ENCODE measurements at places on chromosomes 13 and 19.

- no peak for DNase-seq
Observed at GRCh38 chr19:35318679-35319448, 10.1 kb upstream of the CD22 start.

DNA sequence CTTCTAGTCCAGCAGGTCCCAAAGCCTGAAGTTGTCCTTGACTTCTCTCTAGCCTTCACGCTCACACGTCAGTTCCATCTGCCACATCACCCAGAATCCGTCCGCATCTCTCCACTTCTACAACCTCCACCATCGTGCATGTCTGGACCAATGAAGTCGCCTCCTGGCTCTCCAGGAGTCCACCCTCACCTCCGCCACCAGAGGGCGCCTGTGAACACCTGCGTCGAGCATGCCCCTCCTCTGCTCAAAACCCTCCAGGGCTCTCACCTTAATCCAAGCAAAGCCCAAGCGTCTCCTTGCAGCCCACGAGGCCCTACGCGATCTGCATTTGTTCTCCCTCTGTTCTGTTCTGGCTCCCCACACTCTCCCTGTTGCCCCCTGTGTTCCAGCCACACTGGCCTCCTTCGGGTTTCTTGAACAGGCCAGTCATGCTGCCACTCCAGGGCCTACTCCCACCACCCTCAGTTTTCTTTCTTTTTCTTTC, 3.7 kb downstream of the USHBP1 start:
- DNase-seq: peak; percentile 93

DNA sequence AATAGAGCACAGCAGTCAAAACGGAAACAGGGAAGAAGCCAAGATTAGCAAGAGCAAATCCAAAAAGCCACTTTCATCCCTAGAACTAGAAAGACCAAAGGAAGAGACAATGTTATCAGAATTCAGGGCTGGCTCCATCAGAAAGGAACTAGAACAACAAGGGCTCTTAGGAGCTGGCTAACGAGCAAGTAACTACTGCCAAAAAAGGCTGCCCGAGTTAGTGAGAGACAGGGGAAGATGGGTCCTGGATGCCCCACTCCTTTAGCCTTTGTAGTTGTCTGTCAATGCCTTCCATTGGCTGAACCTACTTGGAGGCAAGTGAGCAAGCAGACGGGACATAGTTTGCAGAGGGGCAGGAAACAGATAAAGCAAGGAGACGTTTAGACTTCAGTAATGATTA, 240.4 kb downstream of the KLF12 start:
- DNase-seq: no peak

- DNase-seq: no peak
Observed at GRCh38 chr13:20053016-20053415, 94.5 kb downstream of the ZMYM2 start.

DNA sequence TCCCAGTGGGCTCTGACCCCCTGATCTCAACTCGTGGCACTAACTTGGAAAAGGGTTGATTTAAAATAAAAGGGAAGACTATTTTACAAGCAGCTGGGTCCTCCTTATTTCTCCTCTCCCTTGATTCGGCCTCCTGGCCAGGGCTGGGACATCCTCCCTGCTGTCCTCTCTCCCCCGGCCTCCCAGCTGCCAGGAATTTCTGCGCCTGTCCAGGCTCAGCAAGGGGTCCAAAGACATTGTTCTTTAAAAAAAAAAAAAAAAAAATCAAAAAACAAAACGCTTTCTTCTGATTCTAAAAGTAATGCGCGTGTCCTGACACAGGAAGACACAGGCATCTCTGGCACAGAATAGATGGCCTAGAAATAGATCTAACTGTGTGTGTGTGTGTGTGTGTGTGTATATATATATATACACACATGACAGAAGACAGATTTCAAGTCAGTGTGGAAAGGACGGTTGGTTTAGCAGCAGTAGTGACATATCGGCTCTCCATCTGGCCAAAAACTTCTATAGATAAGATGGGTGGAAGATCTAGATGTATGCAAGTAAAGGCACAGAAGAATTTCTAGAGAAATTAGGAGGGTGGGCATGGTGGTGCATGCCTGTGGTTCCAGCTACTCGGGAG, 12.3 kb upstream of the LENG8 start:
- no peak for DNase-seq

- no peak for DNase-seq
Observed at GRCh38 chr19:50496189-50497021, 14.6 kb downstream of the JOSD2 start.

GRCh38 chr13:113876346-113877148, 12.7 kb upstream of the GAS6 start:
- no peak for DNase-seq

DNA sequence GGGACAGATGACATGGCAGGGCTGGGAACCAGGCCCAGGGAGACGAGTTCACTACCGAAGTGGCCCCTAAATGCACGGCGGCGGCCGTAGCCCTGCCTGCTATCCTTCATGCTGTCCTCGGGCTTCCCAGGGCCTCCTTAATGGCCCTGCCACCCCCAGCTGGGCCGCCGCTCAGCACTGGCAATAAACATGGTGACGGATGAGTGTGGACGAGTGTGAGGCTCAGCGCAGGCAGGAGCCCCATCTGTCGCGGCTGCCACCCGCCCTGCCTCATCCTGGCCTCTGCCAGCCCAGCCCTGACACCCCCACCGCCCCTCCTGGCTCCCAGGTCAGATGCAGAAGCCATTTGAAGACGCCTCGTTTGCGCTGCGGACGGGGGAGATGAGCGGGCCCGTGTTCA, 13.6 kb downstream of the PIN1 start:
- no peak for DNase-seq

DNA sequence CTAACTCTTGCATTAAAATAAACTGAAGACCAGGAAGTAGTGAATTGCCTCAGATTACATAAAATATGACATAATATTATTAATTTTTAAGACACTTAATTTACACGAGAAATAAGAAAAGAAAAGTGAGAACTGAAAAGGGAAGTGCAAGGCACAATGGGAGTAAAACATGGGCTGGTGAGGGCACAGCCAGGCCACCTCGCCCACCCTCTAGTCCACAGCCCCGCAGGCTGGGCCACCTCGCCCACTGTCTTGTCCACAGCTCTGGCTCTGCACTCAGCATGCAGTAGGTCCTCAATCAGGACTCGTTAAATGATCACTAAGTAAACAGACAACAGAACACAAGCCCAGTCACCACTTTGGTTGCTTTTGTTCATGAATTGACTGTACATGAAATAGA, 67.8 kb upstream of the ARHGEF7 start:
- DNase-seq: no peak

DNA sequence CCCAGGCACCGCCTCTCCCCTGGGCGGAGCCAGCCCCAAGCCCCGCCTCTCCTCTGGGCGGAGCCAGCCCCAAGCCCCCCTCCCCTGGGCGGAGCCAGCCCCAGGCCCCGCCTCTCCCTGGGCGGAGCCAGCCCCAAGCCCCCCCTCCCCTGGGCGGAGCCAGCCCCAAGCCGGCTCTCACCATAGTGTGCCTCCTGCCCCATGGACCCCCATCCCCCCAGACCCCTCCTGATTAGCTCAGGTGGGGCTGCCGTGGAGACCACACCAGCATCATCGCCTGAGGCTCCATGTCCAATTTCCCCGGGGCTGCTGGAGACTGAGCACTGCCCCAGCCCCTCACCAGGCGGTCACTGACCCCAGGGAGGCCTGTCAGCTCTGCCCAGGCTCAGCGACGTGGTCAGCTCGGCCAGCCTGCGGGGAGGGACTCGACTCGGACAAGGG, 4.2 kb upstream of the MADCAM1 start:
- DNase-seq: no peak

DNA sequence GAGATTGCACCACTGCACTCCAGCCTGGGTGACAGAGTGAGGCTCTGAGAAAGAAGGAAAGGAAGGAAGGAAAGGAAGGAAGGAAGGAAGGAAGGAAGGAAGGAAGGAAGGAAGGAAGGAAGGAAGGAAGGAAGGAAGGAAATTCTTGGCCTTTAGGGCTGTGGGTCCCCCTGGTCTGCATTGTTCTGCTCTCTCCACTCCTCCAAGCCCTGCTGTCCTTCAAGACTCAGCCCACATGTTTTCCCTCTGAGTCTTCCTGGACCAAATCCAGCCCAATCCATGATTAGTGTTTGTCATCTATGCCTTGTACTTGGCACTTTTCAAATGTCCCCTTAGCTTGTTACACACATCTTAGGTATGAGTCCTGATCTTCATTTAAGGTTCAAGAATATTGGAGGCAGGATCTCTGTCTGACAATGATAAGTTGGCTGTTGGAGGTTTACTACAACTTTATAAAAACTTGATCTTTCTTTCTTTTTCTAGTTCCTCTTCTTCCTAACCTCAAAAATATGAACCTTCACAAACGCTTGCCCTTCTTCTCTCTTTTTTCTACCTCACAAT, 48.8 kb upstream of the INTS6 start:
- no peak for DNase-seq

DNA sequence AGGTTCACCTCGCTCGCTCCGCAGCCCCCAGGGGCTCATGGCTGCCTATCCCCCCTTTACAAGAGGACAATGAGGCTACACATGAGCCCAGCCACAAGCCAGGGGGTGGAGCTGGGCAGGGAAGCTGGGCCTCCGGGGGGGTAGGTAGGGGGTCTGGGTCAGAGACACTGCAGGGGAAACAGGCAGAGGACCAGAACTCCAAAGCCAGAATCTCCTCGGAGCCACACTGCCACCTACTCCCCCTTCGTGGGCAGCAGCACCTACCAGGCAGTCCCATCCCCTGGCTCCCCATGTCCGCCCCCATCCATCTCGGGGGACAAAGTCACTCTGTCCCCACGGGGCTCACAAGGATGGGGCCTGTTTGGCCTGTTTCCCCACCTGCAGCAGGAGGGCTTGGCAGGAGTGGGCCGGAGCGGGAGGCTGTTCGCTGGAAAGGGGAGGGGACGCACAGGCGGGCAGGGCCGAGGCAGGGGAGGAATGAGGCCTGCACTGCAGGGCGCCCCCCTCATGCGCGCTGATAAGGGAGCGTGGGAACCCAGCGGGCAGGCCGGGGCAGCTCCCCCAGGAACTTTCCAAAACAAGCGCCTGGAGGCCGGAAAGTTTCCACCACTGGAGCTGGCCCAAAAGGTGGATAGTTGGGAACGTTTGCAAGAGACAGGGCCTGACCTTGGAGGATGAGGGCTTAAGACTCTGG, 545 bp upstream of the ISYNA1 start:
- no peak for DNase-seq
